ENCODE measurements at places on chromosomes 12 and 14. TPM values are rescaled to one million over a fixed set of nuclear protein-coding genes. Genes with fewer than 3 reads are reported as not detected.

CPSF6 gene
- 56.7 TPM for total RNA-seq

SLCO1A2 gene
- total RNA-seq, result not detected

LTB4R gene
- 19.6 TPM for total RNA-seq

CMA1 gene
- total RNA-seq, result not detected

AHNAK2 gene
- 302 TPM for total RNA-seq
